ENCODE measurements at places on chromosomes 6 and 20. TPM values are rescaled to one million over a fixed set of nuclear protein-coding genes. Genes with fewer than 3 reads are reported as not detected.

Gene BTN1A1
- not detected for total RNA-seq

Gene SRMS
- not detected for total RNA-seq

- no peak for DNase-seq
These were observed 24.6 kb downstream of the PDE7B start for GRCh38 chr6:135876058-135876457.

DNA sequence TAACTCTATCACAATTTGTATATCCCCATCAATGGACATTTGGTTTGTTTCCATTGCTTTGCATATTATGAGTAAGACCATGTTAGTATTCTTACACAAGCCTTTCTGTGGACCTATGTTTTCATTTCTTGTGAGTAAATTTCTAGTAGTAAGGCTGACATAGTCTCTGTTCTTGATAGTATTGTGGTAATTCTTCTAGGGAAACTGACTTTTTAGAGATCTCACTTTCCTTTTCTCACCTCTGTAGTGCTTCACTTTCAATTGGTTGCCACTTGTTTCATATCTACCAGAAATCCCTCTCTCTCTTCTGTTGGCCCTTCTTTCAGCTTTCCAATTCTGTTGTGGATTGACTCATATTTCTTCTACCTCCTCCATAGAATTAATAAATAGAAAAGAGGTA lies 8.5 kb downstream of the ISM1 start:
- no peak for DNase-seq

DNA sequence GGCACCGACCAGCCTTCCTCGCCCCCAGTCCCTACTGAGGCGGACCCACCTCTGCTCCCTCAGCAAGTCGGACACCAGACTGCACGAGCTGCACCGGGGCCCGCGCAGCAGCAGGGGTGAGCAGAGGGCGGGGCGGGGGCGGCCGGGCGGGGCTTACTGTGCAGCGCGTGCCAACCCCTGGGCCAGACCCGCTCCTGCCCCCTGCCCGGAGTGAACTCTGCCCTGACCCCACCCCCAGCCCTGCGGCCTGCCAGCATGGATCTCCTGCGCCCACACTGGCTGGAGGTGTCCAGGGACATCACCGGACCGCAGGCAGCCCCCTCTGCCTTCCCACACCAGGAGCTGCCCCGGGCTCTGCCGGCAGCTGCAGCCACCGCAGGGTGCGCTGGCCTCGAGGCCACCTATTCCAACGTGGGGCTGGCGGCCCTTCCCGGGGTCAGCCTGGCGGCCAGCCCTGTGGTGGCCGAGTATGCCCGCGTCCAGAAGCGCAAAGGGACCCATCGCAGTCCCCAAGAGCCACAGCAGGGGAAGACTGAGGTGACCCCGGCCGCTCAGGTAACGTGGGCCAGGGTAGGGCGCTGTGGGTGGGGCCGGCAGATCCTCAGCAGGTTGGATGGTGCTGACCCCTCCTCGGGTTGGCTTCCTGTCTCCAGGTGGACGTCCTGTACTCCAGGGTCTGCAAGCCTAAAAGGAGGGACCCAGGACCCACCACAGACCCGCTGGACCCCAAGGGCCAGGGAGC lies 1.5 kb upstream of the SLC2A4RG start:
- no peak for DNase-seq
